Placental pericyte (primary cell): ENCODE measurements at places on chromosomes 16 and 17. TPM values are rescaled to one million over a fixed set of nuclear protein-coding genes. Genes with fewer than 3 reads are reported as not detected.

Gene TBC1D3D
- 0.44 TPM in 1 of 2 replicates, not detected in the other for total RNA-seq

Gene TP53TG3
- 1.0 TPM in 1 of 2 replicates, not detected in the other for total RNA-seq

Gene PPY
- not detected in 2 replicates for total RNA-seq

Gene SMIM36
- total RNA-seq, result not detected in 2 replicates

Gene ZSCAN32
- total RNA-seq, result 9.8 and 11.6 TPM in 2 replicates

Gene ALDOC
- 9.7 and 30.4 TPM in 2 replicates for total RNA-seq

Gene TAT
- total RNA-seq, result not detected in 2 replicates

Gene GPR179
- total RNA-seq, result under 0.01 TPM in 1 of 2 replicates, not detected in the other

Gene MFAP4
- 4.0 and 64.3 TPM in 2 replicates for total RNA-seq

Gene CDK5R1
- 0.44 and 1.6 TPM in 2 replicates for total RNA-seq

Gene PIPOX
- 1.3 and 2.6 TPM in 2 replicates for total RNA-seq

Gene MTSS2
- total RNA-seq, result 49.2 and 76.6 TPM in 2 replicates

Gene NEUROD2
- total RNA-seq, result not detected in 2 replicates

Gene CFAP97D1
- total RNA-seq, result under 0.01 TPM in 1 of 2 replicates, not detected in the other

Gene RRAD
- total RNA-seq, result 11.0 and 25.8 TPM in 2 replicates

Gene ODF4
- total RNA-seq, result not detected in 2 replicates

Gene EPN3
- total RNA-seq, result not detected in 2 replicates

Gene HIC1
- total RNA-seq, result 9.4 and 148 TPM in 2 replicates

Gene CPHXL2
- not detected in 2 replicates for total RNA-seq

Gene RPS15A
- total RNA-seq, result 542 and 1,043 TPM in 2 replicates

Gene PSME3
- 74.0 and 146 TPM in 2 replicates for total RNA-seq

Gene KIFC3
- 157 and 170 TPM in 2 replicates for total RNA-seq

Gene NPIPA1
- total RNA-seq, result 37.1 and 62.6 TPM in 2 replicates

Gene KRT9
- not detected in 2 replicates for total RNA-seq

Gene PIRT
- not detected in 2 replicates for total RNA-seq

Gene CHRNE
- total RNA-seq, result 0.14 and 0.44 TPM in 2 replicates

Gene BCL6B
- under 0.01 TPM in 1 of 2 replicates, not detected in the other for total RNA-seq

Gene MARVELD3
- total RNA-seq, result not detected in 2 replicates

Gene PLSCR3
- total RNA-seq, result 23.6 and 28.1 TPM in 2 replicates

Gene CBFA2T3
- total RNA-seq, result not detected in 2 replicates

Gene DHRS7C
- total RNA-seq, result not detected in 2 replicates

Gene PRCD
- 3.5 and 4.3 TPM in 2 replicates for total RNA-seq

Gene SMIM22
- total RNA-seq, result not detected in 2 replicates

Gene KRTAP1-5
- 1.5 and 14.2 TPM in 2 replicates for total RNA-seq

Gene ZFP3
- total RNA-seq, result 1.1 and 1.8 TPM in 2 replicates

Gene RPH3AL
- total RNA-seq, result 3.1 and 5.3 TPM in 2 replicates

Gene ZNF174
- 5.0 and 9.3 TPM in 2 replicates for total RNA-seq

Gene ASPHD1
- 2.3 and 9.2 TPM in 2 replicates for total RNA-seq

Gene SKAP1
- total RNA-seq, result not detected in 2 replicates

Gene FBXW10
- under 0.01 TPM in 2 replicates for total RNA-seq

Gene KRTAP3-1
- total RNA-seq, result not detected in 2 replicates

Gene NPW
- 0.22 and 1.0 TPM in 2 replicates for total RNA-seq

Gene CCL8
- total RNA-seq, result not detected in 2 replicates

Gene NUPR1
- total RNA-seq, result 1.1 and 45.3 TPM in 2 replicates

Gene SLC4A1
- total RNA-seq, result not detected in 2 replicates

Gene ZDHHC1
- 4.6 and 6.0 TPM in 2 replicates for total RNA-seq

Gene SP6
- total RNA-seq, result 0.22 and 0.43 TPM in 2 replicates

Gene FBXL20
- total RNA-seq, result 11.3 and 11.4 TPM in 2 replicates

Gene NOD2
- total RNA-seq, result not detected in 2 replicates

Gene KRT20
- not detected in 2 replicates for total RNA-seq

Gene C16orf54
- total RNA-seq, result not detected in 2 replicates

Gene KCNH6
- 0.14 TPM in 1 of 2 replicates, not detected in the other for total RNA-seq

Gene FN3K
- 1.4 and 3.3 TPM in 2 replicates for total RNA-seq

Gene MPV17L
- 0.66 and 0.72 TPM in 2 replicates for total RNA-seq

Gene JPH3
- total RNA-seq, result not detected in 2 replicates
